Kasumi-1 (cell line): ENCODE measurements at places on chromosomes 4 and X.

GRCh38 chr4:56821381-56822243 is at the start of gene SPINK2:
TSS of gene SPINK2 (minus strand) at chr4:56821701. CDS start at chr4:56821662, 39 bp downstream.
- DNase-seq = peak; percentile 76

GRCh38 chr4:157978680-157979361 is 194.0 kb downstream of the GASK1B start:
- DNase-seq = peak; percentile 84

GRCh38 chrX:29136904-29137303 is 549.7 kb downstream of the IL1RAPL1 start:
- no peak for DNase-seq

DNA sequence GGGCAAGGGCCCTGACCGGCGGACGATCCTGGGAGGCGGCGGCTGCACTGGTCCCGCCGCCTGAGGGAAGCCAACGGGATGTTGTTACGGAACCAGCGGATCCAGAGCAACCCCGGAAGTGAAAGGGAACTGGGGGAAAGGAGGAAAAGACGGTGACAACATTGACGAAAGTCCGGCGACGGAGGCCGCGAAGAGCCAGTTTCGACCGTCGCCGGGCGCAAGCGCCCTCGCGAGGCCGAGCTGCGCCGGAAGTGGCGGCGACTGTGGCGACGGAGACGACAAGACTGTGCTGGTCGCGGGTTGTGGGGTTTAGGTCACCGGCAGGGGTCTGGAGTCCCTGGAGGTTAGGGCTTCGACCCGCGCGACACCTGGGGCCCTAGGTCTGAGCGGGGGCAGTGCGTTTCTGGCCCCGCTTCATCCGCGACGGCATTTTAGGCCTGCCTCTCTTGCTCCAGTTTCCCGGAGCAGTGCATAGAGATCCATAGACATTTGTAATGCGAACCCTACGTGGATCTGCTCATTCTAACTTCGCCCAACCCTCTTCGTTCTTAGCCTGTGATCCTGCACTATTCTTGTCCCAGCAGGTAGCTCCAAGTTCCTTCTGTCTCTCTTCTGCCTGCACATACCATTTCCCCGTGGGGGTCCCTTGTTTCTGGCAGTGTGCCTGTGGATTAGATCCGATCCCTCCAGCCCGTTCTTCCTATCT is at the start of gene BOD1L1:
BOD1L1 (minus strand) TSS at position 120 of the 706 bp plus-strand sequence. CDS start 138 bp downstream, outside the sequence.
- DNase-seq = peak; percentile 92

DNA sequence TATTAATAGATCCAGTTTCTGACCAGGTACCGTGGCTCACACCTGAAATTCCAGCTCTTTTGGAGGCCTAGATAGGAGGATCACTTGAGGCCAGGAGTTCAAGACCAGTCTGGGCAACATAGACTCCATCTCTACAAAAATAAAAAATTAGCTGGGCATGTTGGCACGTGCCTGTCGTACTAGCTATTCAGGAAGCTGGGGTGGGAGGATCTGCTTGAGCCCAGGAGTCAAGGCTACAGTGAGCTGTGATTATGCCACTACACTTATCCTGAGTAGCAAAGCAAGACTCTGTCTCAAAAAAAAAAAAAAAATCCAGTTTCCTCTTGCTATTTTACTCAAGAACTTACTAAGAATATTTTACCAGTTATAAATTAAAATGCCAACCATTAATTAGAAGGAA is 91.7 kb downstream of the SLC10A6 start:
- no peak for DNase-seq

GRCh38 chr4:122783301-122784215 is 43.1 kb upstream of the FGF2 start:
- DNase-seq = peak; percentile 21

DNA sequence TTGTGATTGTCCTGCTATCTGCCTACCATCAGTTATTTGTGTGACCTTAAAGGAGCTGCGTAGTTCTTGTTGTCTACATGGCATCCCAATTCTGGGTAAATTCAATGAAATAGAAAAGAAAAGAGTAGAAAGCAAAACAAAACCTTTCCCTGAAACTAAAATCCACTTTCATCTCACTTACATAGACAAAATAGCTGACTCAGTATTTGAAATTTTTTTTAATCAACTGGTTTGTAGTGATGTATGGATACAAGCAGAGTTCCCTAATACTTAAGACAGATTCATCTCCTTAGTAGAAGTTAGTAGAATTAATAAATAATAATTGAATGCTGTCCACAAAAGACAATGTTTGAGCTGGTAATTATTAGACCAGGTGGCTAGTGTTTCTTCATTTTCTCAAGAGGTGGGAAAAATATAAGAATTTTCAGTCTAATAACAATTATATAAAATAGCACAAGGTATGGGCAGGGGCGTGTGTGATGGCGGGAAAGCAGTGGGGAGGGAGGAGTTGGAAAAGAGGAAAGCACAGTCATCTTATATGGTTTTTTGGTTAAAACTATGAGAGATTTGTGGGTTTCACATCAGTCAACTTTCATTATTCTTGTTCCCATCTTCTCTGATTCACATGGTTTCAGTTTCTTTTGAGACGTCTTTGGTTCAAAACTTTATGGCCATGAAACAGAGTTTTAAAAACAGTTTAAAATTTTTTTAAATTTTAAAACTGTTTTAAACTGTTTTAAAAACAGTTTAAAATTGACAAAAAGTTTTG is 275.2 kb downstream of the SPRY1 start:
- DNase-seq = no peak

GRCh38 chr4:73917081-73917501 is 47.9 kb downstream of the CXCL1 start:
- DNase-seq = no peak

DNA sequence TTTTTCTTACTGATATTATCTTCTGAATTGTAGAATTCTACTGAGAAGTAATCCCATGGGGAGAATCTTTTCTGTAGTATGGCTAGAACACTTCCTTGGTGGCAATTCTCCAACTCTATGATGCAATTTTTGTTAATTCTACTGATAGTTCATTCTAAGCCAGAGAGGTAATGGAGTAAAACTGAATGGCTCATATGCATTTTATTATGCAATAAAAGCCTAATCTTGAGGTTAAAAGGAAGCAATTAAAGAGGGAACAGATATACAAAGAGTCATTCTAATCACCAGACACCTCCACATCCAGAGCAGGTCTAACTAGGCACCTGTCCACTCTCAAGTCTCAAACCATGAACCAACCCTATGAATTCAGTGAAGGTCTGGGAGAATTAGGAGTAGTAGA is 9.7 kb downstream of the RAP2C start:
- no peak for DNase-seq

DNA sequence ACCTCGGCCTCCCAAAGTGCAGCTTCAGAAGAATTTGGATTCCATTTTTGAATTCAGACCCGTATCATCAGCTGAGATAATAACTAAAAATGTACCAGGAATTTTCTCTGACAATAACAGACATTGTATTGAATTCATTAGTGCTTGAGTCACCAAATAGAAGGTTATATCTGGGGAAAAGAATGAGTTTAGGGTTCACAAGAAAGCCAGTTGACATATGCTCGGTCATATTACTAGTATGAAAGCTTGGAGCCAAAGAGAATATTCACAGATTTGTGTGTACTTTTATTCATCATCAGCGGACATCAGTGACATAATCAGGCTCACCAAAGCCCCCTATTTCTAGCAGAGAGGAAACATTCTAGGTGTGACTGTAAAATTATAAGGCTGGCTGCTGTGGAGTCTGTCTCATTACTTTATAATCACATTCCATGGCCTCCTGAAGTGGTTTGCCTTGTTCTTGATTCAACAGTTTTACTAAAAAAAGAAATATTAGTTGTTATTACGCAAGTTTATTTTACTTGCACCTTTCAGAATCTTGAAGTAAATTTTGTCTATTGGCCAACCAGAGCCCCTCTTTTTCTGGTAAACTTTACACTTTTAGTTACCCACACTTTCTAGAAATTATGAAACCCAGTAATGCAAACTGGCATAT is 14.6 kb upstream of the DCTD start:
- no peak for DNase-seq
